Left renal pelvis (tissue), 4 donors: ENCODE measurements at places on chromosomes 12 and 14.

DNA sequence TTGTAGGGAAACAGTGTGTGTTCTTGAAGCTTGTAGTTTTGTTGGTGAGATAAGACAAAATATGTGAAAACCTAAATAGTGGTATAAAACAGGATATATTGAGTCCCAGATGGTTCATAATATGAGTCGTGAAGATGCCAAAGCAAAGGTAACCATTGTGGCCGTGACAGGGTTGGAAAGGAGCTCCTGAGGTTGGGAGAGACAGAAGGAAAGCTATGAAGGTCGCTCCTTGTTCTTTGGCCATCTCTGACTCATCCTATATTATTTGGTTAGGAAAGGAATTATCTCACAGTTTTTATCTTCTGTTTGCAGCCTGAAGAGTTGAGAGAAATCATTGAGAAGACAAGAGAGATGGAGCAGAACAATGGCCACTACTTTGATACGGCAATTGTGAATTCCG, 27.1 kb downstream of the ATP6V1D start:
- no peak for DNase-seq

DNA sequence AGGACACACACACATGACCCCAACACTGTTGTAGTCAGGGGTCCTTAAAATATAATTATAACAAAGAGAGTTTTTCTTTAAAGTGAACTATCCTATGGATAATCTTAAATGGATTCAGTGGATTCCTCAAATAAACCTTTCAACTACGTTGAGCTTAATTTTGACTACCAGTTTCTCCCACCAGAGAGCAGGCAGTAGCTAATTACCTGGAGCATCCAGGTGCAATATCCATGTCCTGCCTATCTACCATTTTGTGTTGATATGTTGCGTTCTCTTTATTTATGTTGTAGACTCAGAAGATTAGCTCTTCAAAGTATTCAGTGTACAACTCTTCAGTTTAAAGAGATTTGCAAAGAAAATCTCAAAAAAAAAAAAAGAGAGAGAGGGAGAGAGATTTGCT, 127.2 kb upstream of the GZMB start:
- no peak for DNase-seq

GRCh38 chr14:72256055-72256454, 323.8 kb downstream of the RGS6 start:
- DNase-seq: no peak

GRCh38 chr12:116839287-116839830, 41.9 kb downstream of the HRK start:
- DNase-seq: no peak

DNA sequence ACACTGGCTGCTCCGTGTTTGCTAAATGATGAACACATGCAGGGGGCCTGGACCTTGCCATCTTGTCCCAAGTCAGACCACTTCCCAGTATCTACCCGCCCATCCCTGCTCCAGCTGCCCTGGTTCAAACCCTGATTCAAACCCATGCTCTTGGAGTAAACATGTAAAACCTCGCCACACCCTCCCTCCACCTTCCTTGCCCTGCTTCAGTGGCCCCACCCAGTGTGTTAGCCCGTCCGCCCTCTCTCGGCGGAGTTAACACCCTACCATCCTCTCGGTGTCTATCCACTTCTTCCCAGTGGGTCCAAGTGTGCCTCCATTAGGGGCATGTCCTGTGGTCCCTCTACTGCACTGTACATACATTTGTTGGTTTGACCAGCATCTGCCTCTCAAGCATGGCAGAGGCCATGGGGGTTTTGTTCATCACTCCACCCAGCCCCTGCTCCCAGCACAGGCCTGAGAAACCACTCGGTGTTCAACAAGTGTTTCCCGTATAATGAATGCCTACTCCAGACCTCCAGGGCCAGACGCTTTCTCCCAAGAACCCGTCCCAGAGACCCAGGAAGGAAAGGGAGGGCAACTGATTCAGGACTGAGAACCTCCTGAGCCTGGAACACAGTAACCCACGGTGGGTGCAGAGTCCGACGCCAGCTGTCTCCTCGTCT, 37.1 kb downstream of the P2RX4 start:
- no peak for DNase-seq

- DNase-seq: no peak
Measured at GRCh38 chr14:23181946-23182345, 1.5 kb downstream of the SLC7A8 start.

GRCh38 chr12:23704992-23705943, 244.2 kb downstream of the SOX5 start:
- no peak for DNase-seq

GRCh38 chr14:70664698-70665447, 23.2 kb downstream of the TTC9 start:
- DNase-seq: no peak

GRCh38 chr14:81187832-81188522, 32.8 kb downstream of the GTF2A1 start:
- no peak for DNase-seq

DNA sequence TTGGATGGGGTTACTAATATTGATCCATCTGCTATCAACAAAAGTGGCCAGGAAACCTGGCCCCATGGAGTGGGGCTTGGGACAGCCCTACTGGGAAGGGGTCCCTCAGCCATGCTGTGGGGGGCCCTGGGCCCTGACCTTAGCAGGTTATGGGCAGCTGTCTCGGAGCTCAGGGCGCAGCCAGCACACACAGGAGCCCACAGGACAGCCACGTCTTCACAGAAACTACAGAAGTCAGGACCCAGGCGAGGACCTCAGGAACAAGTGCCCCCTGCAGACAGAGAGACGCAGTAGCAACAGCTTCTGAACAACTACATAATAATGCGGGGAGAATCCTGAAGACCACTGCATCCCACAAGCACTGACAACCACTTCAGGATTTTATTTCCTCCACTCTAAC, 11.9 kb upstream of the FKBP11 start:
- DNase-seq: no peak

DNA sequence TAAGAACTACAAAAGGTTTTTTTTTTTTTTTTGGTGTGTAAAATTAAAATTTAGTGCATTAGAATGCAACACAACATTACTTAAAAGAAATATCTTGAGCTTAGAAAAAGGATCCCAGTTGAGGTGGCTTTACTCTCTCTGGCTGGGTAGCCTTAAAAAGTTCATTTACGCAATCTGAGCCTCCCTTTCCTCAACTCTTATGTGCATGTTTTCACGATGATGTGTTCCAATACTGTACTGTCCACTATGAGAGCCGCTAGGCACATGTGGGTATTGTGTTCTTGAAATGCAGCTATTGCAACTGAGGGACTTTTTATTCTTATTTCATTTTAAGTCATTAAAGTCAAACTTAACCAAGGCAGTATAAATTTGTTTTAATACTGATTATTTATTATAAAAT, 460.9 kb upstream of the SYT1 start:
- DNase-seq: no peak

DNA sequence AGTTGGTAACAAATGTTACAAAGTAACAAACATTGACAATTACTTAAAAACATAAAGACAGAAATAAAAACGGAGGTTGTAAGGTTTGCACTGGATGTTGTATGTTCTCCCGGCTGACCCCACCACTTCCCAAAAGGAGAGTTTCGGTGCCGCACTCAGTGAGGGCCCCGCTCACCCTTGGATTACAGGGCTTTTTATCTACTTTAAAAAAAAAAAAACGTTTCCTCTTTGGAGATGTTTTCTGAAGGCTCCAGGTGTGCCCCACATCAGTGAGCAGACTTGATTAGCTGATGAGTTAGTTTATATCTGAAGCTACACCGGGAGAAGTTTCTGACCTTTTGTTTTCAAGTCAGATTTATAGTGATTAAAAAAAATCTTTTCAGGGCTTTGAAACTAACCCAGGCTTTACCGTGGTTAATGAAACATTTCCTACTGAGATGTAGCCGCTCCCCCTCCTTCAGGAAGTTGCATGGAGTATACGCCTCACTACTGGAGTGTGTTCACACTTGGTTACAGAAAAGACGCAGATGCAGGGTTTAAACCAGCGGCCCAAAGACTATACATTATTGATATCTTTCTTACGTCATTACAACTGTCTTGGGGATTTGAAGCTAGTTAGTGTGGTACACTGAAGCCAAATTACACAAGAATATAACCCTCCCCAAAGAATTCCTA, 38.0 kb upstream of the BCL7A start:
- DNase-seq: no peak

DNA sequence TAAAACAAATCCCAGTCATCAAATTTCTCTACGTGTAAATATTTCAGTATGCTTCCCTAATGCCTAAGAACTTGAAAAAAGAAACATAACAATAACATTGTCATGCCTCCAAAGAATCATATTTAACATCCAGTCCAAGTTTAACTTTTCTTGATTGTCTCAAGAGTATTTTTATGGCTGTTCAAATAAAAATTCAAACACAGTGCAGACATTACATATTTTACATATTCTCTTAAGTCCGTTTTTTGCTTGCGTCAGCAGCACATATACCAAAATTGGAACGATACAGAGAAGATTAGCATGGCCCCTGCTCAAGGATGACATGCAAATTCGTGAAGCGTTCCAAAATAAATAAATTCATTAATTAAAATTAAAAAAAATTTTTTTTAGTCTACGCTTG, 23.3 kb upstream of the EEA1 start:
- no peak for DNase-seq

DNA sequence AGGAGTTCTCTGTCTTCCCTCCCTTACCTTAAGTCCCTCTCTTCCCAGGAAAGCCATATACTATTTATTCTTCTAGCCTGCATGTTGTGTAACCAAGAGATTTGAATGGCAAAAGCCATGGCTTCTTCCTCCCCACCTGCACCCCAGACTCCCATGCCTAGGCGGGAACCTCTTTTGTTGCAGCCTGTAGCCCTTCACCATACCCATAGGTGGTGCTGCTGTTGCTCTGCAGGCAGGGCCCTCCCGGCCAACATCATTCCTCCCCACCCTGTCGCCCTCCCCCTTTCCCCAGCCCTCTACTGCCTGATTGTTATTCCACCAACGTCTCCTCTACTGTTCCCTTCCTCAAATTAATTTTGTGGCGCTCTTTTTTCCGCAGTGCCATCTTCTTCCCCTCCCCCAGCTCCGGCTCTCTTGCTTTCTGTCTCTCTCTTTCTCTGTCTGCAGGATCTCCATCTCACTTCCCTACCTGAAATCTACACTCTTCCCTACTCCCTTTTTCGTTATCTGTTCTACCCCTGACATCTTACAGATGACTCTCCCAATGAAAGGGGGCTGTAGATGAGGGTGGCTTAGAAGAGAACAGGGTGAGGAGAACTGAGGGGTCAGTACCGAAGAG, 13.8 kb downstream of the NGDN start:
- DNase-seq: no peak

GRCh38 chr12:46299851-46300250, 31.0 kb upstream of the SLC38A1 start:
- DNase-seq: no peak

GRCh38 chr14:105069871-105070759, 4.9 kb upstream of the GPR132 start:
- DNase-seq: no peak

DNA sequence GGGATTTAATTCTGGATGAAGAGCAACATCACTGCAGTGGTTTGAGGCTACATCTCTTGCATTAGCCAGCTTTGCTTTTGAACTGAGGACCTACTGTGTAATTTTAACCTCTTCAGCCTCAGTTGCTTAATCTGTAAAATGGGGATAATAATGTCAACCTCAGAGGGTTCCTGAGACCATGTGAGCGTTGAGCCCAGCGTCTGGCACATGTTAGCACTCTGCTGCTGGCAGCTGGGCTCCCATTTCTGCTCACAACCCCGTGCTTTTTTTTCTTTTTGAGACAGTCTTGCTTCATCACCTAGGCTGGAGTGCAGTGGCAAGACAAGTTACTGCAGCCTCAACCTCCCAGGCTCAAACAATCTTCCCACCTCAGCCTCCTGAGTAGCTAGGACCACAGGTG, 31.6 kb downstream of the TESC start:
- no peak for DNase-seq

- DNase-seq: no peak
Measured at GRCh38 chr14:105861985-105862465, 335.6 kb downstream of the TMEM121 start.

- DNase-seq: no peak
Measured at GRCh38 chr12:120890963-120891362, 13.2 kb downstream of the SPPL3 start.

GRCh38 chr12:89538897-89539296, 13.1 kb upstream of the POC1B start:
- no peak for DNase-seq

DNA sequence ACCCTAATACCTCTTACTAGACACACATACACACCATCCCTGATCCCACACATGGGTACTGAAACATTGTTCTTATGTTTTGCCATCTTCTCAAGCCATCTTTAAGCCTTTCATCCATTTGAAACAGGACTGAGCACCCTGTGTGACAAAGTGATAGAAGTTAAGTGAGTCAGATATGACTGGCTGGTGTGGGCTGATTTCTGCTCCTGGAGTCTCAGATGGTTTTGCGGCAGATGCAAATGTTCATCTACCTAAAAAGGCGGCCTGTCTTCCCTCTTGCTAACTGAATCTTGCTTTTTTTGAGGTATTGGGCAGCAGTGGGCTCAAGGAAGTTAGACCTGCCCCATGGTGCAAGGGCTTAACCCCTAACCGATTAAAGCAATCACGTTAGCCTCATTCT, 30.4 kb upstream of the PKP2 start:
- DNase-seq: no peak

DNA sequence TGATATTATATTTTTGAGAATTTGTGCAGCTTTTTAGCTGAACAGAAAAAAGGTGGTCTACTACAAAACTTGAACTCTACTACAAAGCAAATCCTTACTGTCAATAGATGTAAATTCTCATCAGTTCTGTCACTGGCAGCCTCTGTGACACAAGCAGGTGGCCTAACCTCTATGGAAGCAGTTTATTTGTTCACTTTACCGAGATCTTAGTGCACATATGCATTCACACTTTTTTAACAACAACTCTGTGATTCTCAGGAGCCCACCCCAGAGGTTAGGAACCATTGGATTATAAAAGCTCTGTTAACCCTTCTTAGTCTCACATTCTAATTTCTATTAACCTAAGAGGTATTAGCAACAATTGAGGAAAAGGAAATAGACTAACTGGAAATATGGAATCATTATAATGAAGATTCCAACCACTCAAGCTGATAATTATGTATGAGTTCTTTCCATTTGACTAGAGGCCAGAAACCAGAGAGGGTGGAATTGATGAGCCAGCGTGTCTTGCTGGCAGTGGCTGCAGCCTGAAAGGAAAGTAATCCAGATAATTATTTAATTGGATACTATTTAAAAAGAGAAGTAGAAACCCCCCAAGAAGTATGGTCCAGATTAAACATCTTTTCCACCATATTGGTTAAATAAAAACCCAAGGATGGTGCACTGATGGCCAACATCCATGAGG, 451.1 kb downstream of the TMEM117 start:
- DNase-seq: no peak

GRCh38 chr12:89636776-89637160, 71.9 kb downstream of the ATP2B1 start:
- no peak for DNase-seq

- no peak for DNase-seq
Measured at GRCh38 chr12:53034459-53034858, 15.4 kb upstream of the TNS2 start.
